Natural killer cell (primary cell): ENCODE measurements at places on chromosomes 3 and 15.

- DNase-seq: no peak
These were observed 226.6 kb upstream of the TLE3 start for GRCh38 chr15:70324001-70324974.

- DNase-seq: no peak
These were observed 6.9 kb upstream of the MST1R start for GRCh38 chr3:49910409-49911123.

- DNase-seq: no peak
These were observed 878 bp upstream of the TLR9 start for GRCh38 chr3:52226229-52226817.

GRCh38 chr15:56913241-56913640 lies 5.2 kb upstream of the TCF12 start:
- DNase-seq: no peak

DNA sequence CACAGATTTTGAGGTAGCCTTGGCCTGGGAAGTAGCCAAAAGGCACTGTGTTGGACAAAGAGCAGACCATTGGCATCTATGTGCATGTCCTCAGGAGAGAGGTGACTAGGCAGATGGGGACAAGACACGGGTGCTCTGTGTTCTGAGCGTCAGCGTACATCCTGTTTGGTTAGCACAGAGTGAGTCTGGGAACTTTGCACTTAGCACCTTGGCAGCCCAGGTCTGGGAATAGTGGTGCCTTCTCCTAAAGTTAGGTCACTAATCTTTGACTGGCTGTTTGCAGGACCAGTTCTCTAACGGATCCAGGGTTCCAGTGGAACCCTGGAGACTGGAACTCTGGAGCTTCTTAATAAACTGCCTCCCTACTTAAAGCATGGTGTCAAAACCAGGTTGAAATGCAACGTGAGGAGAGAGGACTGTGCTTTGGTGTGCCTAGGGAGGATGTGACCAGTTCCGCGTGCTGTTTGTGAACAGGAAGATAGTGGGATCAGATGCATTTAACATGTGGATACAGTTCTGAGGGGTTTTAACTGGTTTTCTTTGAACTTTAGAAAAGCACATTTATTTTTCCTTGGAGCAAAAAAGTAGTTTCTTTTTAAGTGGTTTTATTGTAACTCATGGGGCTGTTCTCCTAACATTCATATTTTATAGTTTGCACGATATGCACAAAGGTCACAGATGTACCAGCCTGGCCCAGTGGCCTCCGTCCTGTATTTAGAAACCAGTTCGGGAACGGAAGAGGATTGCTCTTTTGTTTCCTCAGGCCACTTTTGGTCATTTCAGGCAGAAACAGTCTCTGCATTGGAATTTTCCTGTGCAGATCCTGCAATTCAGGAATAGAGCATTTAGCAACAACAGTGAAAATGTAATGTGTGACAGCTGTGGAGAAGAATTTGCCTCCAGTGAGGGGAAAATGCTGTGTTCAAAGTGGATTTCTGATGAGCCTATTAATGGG lies 48.8 kb downstream of the ABHD2 start:
- DNase-seq: peak; percentile 60

- no peak for DNase-seq
These were observed 93.0 kb downstream of the PGPEP1L start for GRCh38 chr15:98914626-98915025.
